ENCODE measurements at places on chromosomes 4 and X. TPM values are rescaled to one million over a fixed set of nuclear protein-coding genes. Genes with fewer than 3 reads are reported as not detected.

GRCh38 chrX:111319451-111319850, 49.2 kb upstream of the CAPN6 start:
- DNase-seq: no peak

- DNase-seq: no peak
Observed at GRCh38 chrX:96361844-96362243, 322.8 kb upstream of the DIAPH2 start.

DNA sequence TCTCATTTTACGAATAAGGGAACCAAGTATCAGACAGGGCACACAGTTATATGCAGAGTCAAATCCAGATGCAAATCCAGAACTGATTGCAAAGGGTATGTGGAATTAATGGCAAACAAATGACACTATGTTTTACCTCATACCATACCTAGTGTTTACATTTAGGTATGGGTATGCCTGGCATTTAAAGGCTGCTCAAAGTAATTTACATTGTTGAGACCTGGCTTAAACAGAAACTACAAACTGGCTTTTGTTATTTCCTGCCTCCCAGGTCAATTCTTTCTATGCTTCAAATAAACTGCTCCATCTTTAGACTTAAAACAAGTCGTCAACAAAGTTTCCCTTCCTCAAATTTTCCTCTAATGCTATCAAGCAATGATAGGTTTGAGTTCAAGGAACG, 33.7 kb downstream of the ANKRD17 start:
- DNase-seq: no peak

- DNase-seq: no peak
Observed at GRCh38 chr4:146369446-146369845, 152.3 kb downstream of the SLC10A7 start.

Gene ARHGAP6
- 0.13 TPM for total RNA-seq

Measured in Panc1 (cell line).